ENCODE measurements at places on chromosomes 16 and 17. TPM values are rescaled to one million over a fixed set of nuclear protein-coding genes. Genes with fewer than 3 reads are reported as not detected.

DNA sequence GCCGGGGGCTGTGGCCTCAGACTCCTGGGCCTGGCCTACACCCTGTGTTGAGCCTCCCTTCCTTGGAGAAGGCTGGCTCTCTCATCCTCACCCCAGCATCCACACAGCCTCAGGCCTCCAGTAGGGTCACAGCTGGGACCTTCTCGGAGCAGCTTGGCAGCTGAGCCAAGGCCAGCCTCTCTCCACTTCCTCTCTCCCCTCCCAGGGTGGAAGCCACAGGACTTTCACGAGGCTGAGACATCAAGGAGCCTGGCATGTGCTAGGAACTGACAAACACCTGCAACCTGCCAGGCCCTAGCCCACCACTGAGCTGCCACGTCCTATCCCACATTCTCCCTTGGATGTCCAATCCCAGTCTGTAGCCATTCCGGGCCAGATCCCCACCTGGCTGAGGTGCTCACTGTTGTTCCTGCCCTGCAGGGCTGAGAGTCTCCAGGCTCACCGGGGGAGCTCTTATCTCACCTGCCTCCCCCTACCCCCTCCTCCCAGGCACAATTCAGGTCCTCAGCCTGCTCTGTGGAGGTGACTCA, 3.1 kb downstream of the MMP15 start:
- no peak for DNase-seq

DNA sequence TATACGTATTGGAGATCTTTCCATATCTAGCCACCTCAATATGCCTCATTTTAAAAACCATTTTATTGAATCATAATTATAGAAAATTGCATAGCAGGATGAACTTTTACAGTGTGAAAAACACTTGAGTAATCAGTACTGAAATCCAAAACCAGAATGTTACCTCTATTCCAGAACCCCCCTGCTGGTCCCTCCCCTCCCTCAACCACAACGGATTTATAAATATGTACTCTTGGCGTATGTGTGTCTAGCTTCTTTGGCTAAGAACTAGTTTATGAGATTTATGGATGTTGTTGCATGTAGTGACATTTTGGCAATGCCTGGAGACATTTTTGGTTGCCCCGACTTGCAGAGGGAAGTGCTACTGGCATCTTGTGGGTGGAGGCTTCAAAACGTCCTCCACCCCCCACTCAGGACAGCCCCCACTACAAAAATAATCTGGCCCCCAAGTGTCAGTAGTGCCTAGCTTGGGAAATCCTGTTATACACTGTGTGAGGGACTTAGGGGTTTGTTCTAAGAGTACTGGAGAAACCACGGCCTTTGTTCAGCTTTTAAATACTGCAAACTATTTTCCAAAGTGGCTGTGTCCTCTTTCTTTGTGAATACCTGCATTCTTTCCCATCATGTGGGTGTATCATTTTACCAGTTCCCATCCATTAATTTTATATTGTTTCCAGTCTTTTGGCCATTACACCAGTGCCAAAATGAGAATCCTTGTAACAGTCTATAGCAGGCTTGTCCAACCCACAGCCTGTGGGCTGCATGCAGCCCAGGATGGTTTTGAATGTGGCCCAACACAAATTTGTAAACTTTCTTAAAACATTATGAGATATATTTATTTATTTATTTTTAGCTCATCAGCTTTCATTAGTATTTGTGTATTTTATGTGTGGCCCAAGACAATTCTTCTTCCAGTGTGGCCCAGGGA, 23.7 kb downstream of the ITPRIPL2 start:
- no peak for DNase-seq

- no peak for DNase-seq
Observed at GRCh38 chr17:82311971-82312370, 5.4 kb downstream of the CD7 start.

GRCh38 chr17:77833769-77834168, 124.7 kb upstream of the TNRC6C start:
- no peak for DNase-seq

GRCh38 chr16:12235110-12235509, 258.6 kb downstream of the SNX29 start:
- DNase-seq: no peak

- no peak for DNase-seq
Observed at GRCh38 chr16:89599451-89599858, 14.0 kb upstream of the DPEP1 start.

GRCh38 chr17:39244600-39245570, 19.1 kb upstream of the STAC2 start:
- DNase-seq: peak; percentile 82

DNA sequence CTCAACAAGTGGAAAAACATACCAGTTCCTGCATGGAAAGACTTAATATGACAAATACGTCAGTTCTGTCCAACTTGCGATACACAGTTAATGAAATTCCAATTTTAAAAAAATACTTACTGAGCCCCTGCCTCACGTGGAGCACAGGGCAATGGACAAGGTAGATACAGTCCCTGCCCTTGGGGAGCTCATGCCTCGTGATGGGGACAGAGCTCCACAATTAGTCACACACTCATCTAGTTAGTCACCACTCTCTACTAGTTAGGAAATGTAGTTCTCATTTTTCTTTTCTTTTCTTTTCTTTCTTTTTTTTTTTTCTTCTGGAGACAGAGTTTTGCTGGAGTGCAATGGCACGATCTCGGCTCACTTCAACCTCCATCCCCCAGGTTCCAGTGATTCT, 74.7 kb upstream of the CDH5 start:
- DNase-seq: no peak

DNA sequence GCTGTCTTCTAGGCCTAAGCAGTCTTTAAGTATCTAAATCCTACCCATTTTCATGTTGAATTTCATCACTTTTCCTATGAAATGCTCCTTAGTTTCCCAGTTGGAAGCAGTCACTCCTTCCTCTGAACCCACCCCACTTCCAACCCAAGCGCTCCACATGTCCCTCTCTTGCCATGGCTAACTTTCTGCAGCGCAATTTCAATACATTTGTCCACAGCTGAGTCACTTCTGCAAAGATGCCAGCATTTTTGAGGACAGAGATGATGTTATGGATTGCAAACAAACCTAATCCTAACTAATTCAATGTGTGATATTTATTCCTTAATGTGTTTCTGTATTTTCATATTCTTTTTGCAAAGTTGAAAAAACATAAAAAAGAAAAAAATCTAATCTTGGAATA, 71.7 kb downstream of the HLF start:
- no peak for DNase-seq

DNA sequence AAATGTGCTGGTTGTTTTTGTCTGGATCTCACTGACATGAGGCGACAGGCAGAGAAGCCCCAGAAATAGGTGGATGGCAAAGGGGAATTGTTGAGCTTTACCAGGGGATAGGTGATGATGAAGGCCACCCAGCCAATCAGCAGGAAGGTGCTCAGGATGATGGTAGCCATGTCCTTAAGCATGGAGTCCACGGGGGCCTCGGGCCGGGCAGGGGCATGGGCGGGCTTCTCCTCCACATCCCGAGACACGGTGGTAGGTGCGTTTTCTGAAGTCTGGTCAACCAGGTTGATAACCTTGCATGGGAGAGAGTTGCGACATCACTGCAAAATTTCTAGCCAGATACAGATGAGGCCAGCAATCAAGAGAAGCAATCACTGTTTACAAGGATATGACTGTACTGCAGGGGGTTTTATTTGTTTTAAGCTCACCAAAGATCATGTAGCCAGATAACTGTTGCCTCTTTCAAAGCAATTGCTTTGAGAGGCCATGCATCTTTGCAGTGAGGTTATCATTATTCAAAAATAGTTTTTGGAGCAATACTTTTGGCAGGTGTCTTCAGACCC, 37.3 kb upstream of the ICAM2 start:
- no peak for DNase-seq

GRCh38 chr16:59164461-59164860, 430.3 kb upstream of the GOT2 start:
- no peak for DNase-seq

DNA sequence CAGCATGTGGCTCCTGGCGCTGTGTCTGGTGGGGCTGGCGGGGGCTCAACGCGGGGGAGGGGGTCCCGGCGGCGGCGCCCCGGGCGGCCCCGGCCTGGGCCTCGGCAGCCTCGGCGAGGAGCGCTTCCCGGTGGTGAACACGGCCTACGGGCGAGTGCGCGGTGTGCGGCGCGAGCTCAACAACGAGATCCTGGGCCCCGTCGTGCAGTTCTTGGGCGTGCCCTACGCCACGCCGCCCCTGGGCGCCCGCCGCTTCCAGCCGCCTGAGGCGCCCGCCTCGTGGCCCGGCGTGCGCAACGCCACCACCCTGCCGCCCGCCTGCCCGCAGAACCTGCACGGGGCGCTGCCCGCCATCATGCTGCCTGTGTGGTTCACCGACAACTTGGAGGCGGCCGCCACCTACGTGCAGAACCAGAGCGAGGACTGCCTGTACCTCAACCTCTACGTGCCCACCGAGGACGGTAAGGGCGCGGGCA, 645 bp downstream of the NLGN2 start:
- peak; percentile 51 for DNase-seq

- peak; percentile 9 for DNase-seq
Observed at GRCh38 chr17:21039839-21040575, 2.8 kb downstream of the USP22 start.

GRCh38 chr17:14522795-14523387, 222.0 kb downstream of the HS3ST3B1 start:
- no peak for DNase-seq

- no peak for DNase-seq
Observed at GRCh38 chr17:76281573-76282371, 16.6 kb downstream of the UBALD2 start.

- no peak for DNase-seq
Observed at GRCh38 chr16:80120899-80121521, 419.8 kb upstream of the DYNLRB2 start.

DNA sequence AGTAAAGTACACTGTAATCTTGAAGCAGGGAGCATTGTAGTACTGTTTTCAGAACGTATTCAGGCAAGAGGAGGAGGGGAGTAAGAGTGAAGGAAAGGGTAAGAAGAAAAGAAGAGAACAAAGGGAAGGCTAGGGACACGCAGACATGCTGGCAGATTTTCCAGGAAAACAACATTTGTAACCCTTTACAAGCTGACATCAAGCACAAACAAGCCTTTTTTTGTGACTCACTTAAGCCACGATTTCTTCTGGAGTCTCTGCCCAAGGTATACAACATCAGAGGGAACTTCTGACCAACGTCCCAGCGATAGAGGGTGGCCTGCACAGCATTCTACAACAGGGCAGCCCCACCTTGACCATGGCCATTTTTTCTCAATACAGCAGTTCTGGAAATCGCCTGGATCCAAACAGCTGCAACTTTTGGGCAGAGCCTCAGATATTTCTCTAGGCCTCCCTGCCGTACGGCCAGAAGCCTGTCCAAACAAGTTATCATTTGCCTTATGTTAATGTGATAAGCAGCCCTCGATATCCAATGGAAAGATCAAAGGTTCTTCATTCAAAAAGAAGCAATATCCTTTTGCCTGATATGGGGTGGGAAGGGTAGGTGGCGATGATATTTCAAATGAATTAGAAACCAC, 247.3 kb downstream of the ZFHX3 start:
- DNase-seq: no peak

- no peak for DNase-seq
Observed at GRCh38 chr16:57049678-57050077, 42.7 kb upstream of the CPNE2 start.

- DNase-seq: no peak
Observed at GRCh38 chr17:57623620-57624019, 121.5 kb downstream of the CCDC182 start.

GRCh38 chr16:4212211-4212933, 29.5 kb downstream of the SRL start:
- DNase-seq: no peak

DNA sequence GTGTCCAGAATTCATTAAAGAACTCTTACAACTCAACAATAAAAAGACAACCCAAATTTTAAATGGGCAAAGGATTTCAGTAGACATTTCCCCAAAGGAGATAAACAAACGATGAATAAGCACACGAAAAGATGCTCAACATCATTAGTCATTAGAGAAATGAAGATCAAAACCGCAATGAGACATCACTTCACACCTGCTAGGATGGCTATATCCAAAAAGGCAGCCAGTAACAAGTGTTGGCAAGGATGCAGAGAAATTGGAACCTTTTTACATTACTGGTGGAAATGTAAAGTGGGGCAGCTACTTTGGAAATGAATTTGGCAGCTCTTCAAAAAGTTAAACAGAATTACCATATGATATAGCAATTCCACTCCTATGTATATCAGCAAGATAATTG, 42.0 kb downstream of the PITPNM3 start:
- no peak for DNase-seq

- peak; percentile 63 for DNase-seq
Observed at GRCh38 chr17:18033442-18034099, 5.4 kb downstream of the ATPAF2 start.

- no peak for DNase-seq
Observed at GRCh38 chr17:43840814-43841213, 6.2 kb upstream of the CD300LG start.

TVP23C gene
- total RNA-seq: 6.9 TPM

CLDN6 gene
- not detected for total RNA-seq

GP1BA gene
- not detected for total RNA-seq

MSI2 gene
- total RNA-seq: 57.1 TPM

ARHGAP44 gene
- not detected for total RNA-seq

KRTAP3-3 gene
- total RNA-seq: not detected

C17orf100 gene
- total RNA-seq: 2.1 TPM

TBC1D3I gene
- total RNA-seq: 0.51 TPM

PLEKHH3 gene
- 0.38 TPM for total RNA-seq

DNASE1 gene
- total RNA-seq: 13.5 TPM

LGALS9B gene
- not detected for total RNA-seq

GNGT2 gene
- total RNA-seq: 24.0 TPM

Data from CD8-positive, alpha-beta memory T cell (primary cell).